Fibroblast of lung (primary cell): ENCODE measurements at places on chromosomes 1 and 21.

DNA sequence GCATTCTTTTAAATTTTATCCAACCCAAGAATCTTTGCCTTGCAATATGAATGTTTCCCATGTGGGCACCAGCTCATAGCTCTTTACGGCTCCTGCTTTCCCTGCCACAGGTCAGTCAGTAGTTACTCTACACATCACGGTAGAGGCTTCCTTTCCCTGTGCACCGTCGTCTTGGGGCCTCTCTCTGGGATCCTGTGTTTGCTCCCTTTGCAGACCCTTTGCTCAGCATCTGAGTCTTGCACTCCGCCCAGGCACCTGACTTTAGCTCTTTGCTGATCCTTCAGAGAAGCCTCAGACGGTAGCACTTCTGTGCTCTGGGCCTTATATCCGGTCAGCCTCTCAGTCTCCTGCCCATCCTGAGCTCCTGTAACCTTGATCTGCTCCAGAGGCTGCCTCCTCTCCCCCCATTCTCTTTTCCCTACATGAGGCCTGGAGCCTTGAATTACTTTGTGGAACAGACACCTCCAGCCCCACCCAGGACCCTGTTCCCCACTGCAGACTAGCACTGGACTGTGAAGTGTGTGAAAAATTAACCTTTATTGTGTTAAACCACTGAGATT, 183.5 kb upstream of the HMGB4 start:
- no peak for DNase-seq

DNA sequence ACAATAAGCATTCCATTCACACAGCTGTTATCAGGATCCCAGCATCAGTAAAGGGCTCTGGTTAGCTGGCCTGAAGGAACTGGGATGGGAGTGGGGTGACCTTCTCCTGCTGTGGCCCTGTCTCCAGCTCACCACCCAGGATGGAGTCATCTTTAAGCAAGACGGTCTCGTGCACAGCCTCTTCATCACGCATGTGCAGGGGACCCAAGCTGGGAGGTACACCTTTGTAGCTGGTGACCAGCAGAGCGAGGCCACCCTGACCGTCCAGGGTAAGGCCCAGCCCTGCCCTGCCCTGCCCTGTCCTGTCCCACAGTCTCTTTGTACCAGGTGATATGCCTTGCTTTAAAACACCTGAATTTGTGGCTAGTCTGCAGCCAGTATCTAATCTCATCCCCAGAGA, 24.3 kb downstream of the IGFN1 start:
- DNase-seq: no peak

- DNase-seq: no peak
These were observed 216.0 kb upstream of the NFIA start for GRCh38 chr1:60866226-60866900.

GRCh38 chr1:246629030-246629429, 62.8 kb downstream of the CNST start:
- no peak for DNase-seq

GRCh38 chr1:23836037-23836436, 10.8 kb upstream of the HMGCL start:
- no peak for DNase-seq

DNA sequence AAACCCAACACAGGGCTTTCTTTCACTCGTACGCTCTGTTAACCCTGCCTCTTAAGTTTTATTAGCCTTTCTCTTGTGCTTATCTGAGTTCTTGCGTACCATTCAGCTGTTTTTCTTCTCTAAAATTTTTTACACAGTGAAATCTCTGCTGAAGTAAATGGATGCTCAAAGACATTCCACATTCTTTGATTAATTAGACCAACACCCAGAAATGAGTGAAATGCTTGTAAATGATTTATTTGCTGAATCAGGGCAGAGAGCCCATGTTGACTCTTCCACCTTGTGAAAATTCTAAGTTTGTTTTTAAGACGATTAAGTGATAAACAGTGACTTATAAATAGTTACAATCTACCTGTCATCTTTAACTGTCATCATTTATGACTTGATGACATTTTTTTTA, 156.7 kb downstream of the ACTL8 start:
- no peak for DNase-seq

DNA sequence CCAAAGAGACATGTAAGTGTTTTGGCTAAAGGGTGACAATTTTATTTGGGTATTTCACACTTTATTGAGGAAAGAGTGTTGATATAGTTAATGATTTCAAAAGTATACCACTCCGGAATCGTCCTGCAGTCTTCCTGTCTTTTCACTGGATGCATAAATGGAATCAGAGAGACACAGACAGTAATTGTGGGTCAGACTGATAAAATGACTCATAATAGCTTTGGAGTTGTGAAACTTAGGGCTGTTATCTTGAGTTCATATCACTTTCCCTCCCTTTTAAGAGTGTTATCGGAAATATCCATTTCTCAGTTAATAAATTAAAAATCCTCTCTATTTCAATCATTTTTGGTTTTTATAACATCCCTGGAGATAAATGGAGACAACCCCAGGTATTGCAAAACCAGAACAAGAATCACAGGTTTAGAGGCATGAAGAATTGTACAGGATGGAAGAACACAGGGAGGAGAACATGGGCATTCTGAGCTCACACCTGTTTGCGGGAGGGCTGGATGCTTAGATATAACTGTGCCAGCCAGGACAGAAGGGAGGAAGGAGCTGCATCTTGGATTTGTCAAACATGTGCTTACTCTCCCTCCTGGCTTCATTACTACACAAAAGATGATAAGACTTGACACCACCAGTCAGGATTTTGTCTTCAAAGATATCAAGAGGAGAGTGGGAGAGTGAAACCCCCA, 185.4 kb downstream of the LMO4 start:
- peak; percentile 52 for DNase-seq

DNA sequence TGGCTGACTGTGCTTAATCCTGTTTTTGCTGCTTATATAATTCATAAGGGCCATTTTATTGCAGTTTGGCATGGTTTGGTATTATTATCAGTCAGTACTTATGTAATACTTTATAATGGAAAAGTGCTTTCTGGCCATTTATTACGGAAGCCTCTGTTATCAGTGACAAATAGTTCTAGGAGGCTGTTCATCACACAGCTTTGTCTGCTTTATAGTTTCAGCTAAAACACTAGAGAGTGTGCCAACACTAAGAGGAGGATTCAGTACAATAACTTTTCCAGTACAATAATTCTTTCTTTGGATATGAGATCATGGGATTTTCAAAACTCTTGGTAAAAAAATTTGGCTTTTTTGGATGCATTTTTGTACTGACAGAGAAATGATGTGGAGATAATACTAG, 102.9 kb upstream of the PTGFR start:
- DNase-seq: peak; percentile 72

DNA sequence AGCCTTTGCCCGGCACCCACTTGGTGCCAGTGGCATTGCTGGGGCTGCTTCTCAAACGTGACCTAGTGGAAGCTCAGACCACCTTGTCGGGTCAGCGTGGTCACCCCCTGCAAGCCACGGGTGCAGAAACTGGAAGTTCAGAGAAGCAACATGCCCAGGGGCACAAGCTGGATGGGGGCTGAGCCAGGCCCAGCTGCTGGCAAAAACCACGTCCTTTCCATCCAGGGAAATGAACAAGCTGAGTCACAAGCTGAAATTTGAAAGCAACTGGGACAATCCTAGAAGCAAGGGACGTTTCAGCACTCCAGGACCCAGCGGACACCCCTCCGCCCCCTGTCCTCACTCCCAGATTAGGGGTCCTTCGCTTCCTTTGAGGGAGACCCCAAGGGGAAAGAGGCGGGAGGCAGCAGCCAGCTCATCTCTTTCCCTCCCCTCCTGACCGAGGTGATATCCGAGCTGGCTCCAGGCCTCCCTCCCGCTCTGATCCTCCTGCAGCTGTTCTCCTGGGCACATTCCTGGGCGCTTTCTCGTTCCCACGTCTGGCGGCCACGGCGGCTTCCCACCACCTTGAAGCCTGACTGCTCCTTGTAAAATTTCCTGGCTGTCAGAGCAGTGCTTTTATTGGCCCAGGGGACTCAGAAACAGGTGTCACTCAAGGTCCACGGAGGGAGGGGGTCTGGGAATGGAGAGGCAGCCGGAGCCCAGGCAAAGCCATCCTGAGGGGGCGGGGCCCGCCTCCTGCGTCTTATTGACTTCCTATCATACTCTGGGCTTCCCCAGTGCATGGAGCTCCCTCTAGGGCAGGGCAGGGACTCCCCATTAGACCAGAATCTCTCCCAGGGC, 62.8 kb downstream of the PAX7 start:
- no peak for DNase-seq

DNA sequence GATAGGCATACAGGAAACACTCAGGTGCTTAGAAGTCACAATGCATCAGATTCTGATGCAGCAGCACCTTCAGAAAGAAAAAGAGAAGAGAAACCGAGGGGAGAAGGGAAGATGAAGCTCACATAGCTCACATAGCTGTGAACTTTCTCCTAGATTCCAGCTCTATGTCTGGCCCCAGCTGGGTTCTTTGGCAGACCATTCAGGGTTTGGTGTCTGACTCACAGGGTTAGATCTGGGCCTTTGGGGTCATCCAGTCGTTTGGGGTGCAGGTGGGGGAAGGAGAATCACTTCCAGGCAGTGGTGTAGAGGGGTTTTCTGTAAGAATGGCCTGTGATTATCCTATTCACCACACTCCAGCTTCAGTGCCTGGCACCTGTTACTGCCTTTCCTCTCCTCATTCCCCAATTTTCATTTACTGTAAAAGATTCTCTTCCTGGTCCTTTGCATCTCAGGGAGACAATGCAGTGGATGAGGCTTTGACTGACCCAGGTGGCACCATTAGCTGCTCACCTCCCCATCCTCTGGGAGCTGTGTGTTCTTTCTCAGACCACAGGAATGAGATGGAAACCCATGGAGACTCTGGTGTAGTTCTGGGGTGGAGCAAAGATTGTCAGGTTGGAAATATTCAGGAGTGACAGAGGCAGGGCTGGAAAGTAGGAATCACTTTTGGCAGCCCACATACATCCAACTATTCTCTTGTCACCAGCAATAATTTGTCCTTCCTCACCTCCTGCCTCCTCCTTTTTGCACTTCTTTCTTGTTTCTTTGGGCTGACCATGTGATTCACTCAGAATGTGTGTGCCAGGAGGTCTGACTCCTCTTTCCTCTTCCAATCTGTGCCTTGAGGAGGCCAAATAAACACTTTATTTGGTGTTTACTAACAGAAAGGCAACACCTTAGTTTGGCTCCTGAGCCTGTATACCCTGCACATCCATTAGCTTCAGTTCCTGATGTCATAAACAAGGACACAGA, 103.3 kb downstream of the PAPPA2 start:
- DNase-seq: peak; percentile 10

- no peak for DNase-seq
These were observed 39.9 kb upstream of the NFASC start for GRCh38 chr1:204830747-204831146.

GRCh38 chr1:12309783-12310742, 80.2 kb downstream of the VPS13D start:
- DNase-seq: peak; percentile 79

DNA sequence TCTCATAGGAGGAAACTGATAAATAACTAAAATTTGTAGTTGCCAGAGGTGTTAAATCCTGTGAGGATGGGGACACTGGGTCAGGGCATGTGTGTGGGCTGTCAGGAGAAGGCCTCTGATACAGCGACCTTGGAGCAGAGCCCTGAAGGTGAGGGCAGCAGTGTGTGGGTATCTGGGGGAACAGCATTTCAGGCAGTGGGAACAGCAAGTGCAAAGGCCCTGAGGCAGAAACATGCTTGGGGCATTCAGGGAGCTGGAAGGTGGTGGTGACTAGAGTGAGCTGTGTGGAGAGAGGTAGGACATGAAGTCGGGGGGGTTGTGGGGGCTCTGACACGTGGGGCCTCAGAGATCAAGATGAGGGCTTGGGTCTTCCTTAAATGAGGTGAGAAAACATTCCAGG, 30.7 kb downstream of the ARHGEF10L start:
- no peak for DNase-seq

DNA sequence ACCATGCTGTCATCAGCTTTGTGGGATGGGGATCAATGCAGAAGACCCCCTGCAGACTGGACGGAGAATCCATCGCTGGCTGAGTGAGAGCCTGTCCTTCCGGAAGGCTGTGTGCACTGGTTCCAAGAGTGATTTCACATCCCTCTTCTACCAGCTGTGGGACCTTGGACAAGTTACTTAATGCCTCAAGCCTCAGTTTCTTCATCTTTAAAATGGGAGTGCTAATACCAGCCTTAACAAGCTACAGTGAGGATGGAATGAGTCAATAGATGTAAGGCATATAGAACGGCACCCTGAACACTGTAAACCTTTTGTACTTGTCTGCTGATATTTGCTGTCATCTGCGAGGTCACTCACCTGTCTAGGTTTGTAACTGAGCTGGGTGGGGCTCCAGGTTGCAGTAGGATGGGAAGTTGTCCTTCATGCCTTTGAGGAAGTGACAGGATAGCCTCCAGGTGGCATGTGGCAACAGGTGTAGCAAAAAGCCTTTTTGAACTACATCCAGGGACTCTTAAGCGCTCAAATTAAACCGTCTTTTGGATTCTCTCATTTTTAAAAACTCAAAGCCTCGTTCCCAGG, 27.5 kb downstream of the TMEM51 start:
- DNase-seq: no peak

DNA sequence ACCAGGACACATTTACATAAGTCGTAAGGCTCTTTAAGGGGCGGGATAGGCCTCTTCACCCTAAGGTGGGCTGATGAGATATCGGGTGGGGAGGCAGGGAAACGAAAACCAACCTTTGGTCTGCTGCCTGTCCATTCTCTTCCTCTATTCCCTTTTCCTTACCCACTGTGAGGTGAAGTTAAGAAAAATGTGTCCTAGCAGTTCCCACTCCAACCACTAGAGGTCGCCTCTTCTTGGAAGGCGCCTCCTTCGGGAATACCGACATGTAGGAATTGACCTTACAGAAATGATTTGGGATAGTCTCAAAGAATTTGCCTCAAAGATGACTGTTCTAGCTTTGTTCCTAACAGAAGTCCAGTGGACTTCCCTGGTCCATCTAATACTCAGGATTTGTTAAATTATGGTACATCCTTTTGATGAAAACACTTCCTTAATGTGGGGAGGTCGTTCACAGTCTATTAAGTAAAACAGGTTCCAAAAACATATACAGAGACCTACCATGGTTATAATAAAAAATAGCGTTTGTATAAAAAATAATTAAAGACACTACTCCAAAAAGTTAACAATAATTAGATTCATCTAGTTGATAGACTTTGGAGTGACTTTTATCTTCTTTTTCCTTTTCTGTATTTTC, 14.1 kb downstream of the AZIN2 start:
- peak; percentile 80 for DNase-seq

DNA sequence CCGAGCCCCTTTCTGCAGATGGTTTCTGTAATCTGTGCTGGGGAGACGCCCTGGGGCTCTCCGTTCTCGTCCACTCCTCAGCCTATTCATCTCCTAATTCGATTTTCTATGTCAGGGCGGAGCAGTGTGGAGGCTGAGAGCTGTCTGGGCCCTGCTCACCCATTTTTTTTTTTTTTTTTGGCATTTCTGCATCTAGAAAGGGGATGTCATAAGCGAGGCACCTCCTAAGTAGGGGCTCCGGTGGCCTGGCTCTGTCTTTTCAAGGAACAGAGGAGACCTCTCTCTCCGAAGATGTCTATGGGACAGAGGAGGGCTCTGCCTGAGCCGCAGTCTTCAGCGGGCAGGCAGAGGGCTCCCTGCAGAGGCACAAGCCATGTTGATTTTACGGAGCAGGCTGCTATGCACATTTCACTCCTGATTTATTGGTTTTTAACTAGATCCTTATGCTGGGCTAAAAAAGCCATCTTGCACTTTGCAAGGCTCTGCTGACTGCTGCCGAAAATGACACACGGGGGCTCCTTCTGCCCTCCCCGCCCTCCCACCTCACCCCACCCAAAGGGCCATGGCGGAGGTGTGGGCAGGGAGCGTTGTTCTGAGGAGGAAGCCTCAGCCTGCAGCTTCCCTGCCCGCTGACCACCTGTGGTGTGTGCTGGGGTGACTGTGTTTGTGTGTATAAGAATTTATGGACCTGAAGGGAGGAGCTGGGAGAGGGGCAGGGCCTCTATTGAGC, 71.0 kb downstream of the FOXD2 start:
- no peak for DNase-seq

- DNase-seq: no peak
These were observed 39.9 kb downstream of the STPG1 start for GRCh38 chr1:24373710-24374109.
